Activated T-helper 1 cell treated with anti-CD3 and anti-CD28 coated beads, Interleukin-12 subunit alpha, Interleukin-12 subunit beta, Interleukin-2, Interleukin-4 antibody, amounts not matched to agents 30 ng/mL and 10 ng/mL and 1 ng/mL, durations not matched to agents 14 hours and 24 hours and 36 hours (primary cell): ENCODE measurements at places on chromosomes 7 and 10. TPM values are rescaled to one million over a fixed set of nuclear protein-coding genes. Genes with fewer than 3 reads are reported as not detected.

DNA sequence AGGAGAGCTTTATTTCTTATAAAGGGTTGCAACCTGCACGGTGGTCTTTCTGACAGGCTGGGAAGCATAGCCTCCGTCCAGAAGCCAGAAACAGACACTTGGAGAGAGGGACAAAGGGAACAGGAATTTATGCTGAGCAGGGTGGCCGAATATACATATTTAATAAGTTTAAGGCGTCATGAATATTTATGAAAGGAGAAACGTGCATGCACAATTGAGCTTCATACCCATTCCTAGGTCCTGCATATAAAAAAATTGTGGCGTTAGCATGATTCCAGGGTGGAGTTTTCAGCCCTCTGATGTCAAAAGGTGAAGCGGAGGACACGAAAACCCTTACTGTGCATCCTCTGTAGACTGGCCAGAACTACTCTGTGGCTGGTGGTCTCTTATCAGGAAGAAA lies 10.7 kb downstream of the CCDC126 start:
- H3K4me1 ChIP-seq: peaks cover 8% of the 10 kb centered on the region
- DNase-seq: no peak
- peaks cover 6% of the 10 kb centered on the region for H3K36me3 ChIP-seq
- no peak overlapping the region for H3K27ac ChIP-seq
- H3K4me3 ChIP-seq: no peak overlapping the region
- no peaks in the 10 kb centered on the region for H3K27me3 ChIP-seq

IQUB gene
- total RNA-seq: 0.44 TPM in 1 of 2 replicates, not detected in the other

- DNase-seq: no peak
- no peaks in the 10 kb centered on the region for H3K36me3 ChIP-seq
- no peaks in the 10 kb centered on the region for H3K4me1 ChIP-seq
- peaks cover 3% of the 10 kb centered on the region for H3K27me3 ChIP-seq
Measured at GRCh38 chr7:16200591-16200990, 220.7 kb downstream of the CRPPA start.

PODXL gene
- 0.75 and 1.3 TPM in 2 replicates for total RNA-seq

- H3K36me3 ChIP-seq: peaks cover 4% of the 10 kb centered on the region
- H3K27me3 ChIP-seq: peaks cover 8% of the 10 kb centered on the region
- H3K4me3 ChIP-seq: no peak overlapping the region
- peaks cover 26% of the 10 kb centered on the region for H3K4me1 ChIP-seq
- no peak for DNase-seq
Measured at GRCh38 chr7:54995166-54995565, 23.7 kb upstream of the EGFR start.

- peaks cover 5% of the 10 kb centered on the region for H3K4me1 ChIP-seq
- no peak overlapping the region for H3K4me3 ChIP-seq
- H3K36me3 ChIP-seq: no peaks in the 10 kb centered on the region
- H3K27me3 ChIP-seq: no peaks in the 10 kb centered on the region
- DNase-seq: no peak
- H3K27ac ChIP-seq: no peak overlapping the region
Measured at GRCh38 chr10:75191821-75192568, 18.6 kb upstream of the VDAC2 start.

ABCB4 gene
- total RNA-seq: not detected in 2 replicates

FGFBP3 gene
- 2.5 TPM in 2 replicates for total RNA-seq

- no peaks in the 10 kb centered on the region for H3K36me3 ChIP-seq
- H3K4me3 ChIP-seq: no peak overlapping the region
- DNase-seq: no peak
- peaks cover 1% of the 10 kb centered on the region for H3K27me3 ChIP-seq
- no peaks in the 10 kb centered on the region for H3K4me1 ChIP-seq
- no peak overlapping the region for H3K27ac ChIP-seq
Measured at GRCh38 chr7:145151676-145152075, 315.8 kb upstream of the TPK1 start.

FFAR4 gene
- not detected in 2 replicates for total RNA-seq

DNA sequence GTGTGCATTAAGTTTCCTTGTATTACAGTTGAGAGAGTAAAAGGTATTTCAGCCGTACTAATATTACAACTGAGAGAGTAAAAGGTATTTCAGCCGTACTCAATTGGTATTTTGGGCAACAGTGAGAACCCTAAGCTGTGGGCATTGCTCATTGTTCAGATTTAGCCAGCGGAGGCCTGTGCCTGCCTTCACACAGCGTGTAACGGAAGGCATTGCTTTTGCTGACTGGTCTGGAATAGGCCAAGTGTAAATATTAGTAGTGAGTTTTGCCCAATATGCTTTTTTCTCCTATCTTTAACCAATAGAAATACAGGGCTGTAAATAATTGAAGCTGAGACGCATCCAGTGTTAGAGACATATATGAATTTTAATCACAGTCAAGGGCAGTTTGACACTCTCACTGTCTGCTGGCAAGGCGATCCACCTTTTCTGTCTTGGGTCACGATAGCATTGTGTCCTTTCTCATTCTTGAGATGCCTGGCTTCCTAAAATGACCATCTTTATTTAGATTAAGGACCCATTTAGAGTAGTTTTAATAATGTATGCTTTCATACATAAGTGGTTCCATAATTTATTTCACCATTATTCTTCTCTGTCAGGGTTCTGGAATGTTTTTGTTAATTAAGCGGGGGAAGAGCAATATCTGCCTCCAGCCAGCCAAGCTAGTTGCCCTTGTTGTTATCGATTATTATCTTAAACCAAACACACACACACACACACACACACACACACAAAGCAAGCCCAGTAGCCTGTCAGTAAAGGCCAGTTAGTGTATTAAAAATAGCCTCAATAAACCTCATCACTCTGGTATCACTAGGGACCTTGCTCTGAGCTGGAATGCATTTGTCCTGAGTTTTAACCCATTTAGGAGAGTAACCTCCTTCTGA lies 130.7 kb downstream of the CELF2 start:
- peak overlapping the region; percentile 98 for H3K27ac ChIP-seq
- H3K4me3 ChIP-seq: peak overlapping the region; percentile 82
- no peak for DNase-seq
- no peaks in the 10 kb centered on the region for H3K36me3 ChIP-seq

DNA sequence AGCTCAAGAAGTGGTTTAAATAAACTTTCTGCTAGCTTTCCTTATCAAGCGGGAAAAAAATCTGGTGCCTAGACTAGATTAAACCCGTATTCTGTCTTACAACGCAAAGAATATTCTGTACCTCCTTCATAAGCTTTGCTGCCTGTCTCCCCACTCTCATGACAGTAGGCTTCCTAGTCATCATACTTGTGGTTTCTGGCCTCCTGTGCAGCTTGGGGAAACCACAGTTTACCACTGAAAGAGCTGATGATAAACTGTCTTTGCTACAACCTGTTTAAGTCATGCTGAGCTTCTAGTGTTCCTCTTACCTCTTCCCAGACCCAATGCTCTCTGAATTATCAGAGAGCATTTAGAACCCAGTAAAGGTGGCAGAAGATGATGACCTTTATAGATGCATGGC lies 55.0 kb downstream of the PODXL start:
- DNase-seq: peak; percentile 61
- peaks cover 12% of the 10 kb centered on the region for H3K36me3 ChIP-seq
- no peaks in the 10 kb centered on the region for H3K27me3 ChIP-seq
- H3K27ac ChIP-seq: peak overlapping the region; percentile 28
- H3K4me3 ChIP-seq: no peak overlapping the region

DGKI gene
- 27.3 and 30.2 TPM in 2 replicates for total RNA-seq

GRCh38 chr10:76091926-76092325 lies 660.5 kb downstream of the LRMDA start:
- H3K27me3 ChIP-seq: no peaks in the 10 kb centered on the region
- no peaks in the 10 kb centered on the region for H3K4me1 ChIP-seq
- H3K4me3 ChIP-seq: no peak overlapping the region
- DNase-seq: no peak
- no peak overlapping the region for H3K27ac ChIP-seq

GRCh38 chr7:74475987-74476350 lies 22.3 kb downstream of the GTF2IRD1 start:
- H3K4me1 ChIP-seq: no peaks in the 10 kb centered on the region
- H3K36me3 ChIP-seq: no peaks in the 10 kb centered on the region
- no peak overlapping the region for H3K27ac ChIP-seq
- H3K27me3 ChIP-seq: no peaks in the 10 kb centered on the region

DNA sequence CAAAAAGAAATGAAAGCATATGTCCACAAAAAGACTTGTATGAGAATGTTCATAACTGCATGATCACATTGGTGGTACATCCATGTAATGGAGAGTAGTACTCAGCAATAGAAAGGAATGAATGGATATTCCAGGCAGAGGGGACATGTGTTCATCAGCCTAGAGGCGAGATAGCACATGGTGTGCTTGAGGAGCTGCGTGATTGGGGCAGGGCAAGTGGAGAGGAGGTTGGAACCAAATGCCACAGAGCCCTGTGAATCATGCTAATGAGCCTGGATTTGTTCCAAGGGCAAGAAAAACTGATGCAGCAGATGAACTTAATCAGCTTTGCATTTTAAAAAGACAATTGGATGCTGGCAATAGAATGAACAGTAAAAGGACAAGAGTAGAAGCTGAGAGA lies 73.3 kb downstream of the C10orf90 start:
- no peak for DNase-seq
- H3K4me1 ChIP-seq: no peaks in the 10 kb centered on the region
- no peaks in the 10 kb centered on the region for H3K27me3 ChIP-seq
- no peak overlapping the region for H3K4me3 ChIP-seq

ITPRID1 gene
- not detected in 2 replicates for total RNA-seq

DNA sequence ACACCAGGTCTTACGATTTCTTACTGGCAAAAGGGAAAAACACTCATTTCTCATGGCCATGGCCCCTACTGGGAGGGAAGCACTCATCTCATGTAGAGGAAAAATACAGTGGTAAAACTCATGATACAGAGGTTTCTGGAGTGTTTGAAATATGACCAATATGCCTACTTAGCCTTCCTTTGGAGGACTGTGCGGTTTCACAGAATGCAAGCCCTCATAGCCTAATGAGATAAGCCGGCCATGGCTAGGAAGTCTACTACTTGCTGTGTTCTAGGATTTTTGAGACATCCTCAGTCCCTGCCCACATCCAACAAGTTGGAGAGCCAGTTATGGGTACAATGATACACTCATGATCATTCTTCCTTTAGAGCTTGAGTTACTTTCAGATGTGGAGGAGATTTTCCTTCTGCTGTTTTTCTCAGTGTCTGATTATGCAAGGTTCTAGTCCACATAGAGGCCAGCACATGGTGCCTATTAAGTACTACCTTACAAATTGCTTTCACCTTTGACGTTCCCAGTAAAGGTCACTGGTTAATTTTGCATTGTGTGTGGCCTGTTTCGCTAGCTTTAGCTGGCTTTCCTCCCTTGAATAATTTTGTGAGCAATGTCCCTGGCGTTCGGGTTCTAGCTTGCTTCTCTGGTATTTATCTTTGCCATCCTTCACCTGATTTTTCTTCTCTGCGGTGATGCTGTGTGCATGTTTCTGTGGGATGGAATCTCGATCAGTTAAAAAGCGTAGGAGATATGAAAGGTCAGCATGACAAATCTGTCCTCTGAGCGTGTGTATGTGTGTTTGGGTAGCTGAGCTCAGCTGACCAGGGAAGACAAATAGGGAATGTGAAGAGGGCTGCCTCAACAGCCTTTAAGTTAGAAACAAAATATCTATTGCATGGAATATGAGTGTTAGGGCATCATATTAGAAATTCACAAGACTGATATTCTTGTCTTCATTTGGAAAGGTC lies 295.4 kb downstream of the LRMDA start:
- no peaks in the 10 kb centered on the region for H3K27me3 ChIP-seq
- H3K27ac ChIP-seq: no peak overlapping the region
- H3K4me3 ChIP-seq: no peak overlapping the region
- no peak for DNase-seq

GRCh38 chr10:83012866-83013265 lies 1126.4 kb upstream of the GHITM start:
- H3K4me1 ChIP-seq: no peaks in the 10 kb centered on the region
- no peak overlapping the region for H3K27ac ChIP-seq
- no peaks in the 10 kb centered on the region for H3K36me3 ChIP-seq

DNA sequence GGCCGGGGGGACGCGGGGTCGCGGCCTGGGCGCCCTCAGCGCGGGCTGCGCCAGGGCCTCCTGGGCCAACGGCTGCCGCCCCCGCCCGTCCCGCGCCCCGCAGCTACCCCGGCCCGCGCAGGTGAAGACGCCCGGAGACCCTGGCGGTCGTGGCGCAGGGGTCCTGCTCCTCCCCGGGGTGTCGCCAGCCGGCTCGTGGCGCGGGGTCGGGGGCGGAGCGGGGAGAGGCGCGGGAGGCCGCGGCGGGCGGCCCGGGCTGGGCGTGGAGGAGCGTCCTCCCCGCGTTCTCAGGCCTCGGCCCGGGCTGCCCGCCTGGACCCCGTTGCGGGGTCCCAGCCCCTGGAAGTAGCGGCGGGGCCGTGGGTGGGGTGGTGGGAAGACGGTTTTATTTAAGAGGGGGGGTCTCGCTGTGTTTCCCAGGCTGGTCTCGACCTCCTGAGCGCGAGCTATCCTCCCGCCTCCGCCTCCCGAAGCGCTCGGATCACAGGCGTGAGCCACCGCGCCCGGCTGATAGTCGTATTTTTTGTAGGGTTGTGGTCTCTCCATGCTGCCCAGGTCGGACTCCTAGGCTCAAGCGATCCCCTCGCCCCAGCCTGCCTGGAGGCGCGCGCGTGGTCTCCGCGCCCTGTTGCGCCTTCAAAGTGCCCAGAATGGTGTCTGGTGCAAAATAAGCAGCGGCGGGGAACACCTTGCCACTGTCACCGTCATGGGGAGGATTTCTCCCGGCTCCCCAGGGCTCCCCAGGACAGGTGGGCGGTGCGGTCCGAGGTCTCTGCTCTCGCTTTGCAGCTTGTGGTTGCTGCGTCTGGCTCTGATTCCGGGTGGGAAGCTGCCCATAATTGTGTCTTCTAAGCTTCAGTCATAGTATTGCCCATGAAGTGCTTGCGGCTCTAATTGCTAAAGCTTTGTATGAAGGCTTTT lies 15.3 kb upstream of the SUN1 start:
- peak overlapping the region; percentile 96 for H3K4me3 ChIP-seq
- peak; percentile 17 for DNase-seq
- H3K36me3 ChIP-seq: peaks cover 18% of the 10 kb centered on the region
- peaks cover 52% of the 10 kb centered on the region for H3K4me1 ChIP-seq
- H3K27me3 ChIP-seq: peaks cover 17% of the 10 kb centered on the region
- peak overlapping the region; percentile 86 for H3K27ac ChIP-seq

DNA sequence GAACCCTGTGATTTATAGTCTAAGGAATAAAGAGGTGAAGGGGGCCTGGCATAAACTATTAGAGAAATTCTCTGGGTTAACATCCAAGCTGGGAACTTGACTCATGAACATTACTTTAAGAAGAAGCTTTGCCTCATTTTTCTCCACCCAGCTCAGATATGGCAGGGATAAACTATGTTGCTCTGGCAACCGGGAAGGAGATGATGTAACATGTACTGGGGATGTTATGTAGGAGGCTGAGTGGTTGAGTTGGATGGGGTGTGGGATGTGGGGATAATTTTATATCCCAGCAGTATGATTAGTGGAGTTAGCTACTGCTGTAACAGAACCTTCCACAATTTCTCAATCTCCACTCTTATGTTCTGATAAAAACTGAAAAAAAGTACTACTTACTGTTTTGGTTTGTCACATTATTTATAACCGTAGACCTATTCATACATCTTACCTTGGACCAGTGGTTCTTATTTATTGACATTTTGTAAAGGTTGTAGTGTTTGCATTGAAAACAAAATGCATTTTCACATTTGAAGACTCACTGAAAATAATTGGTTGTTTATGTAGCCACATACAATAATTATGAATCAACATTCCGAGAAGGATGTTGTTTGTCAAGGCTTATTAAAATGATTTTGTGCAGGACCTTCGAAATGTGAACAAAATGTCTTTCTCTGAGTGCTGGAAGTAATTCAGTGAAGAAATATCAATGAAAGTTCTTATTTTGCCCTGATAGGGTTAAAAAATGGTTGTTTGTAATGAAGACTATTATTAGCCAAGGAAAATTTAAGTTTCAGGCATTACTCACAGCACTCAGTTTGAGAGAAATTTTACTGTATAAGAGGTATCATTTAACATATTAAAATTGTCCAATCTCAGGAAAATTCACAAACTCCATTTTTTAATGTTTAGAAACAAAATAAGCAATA lies 1.3 kb downstream of the OR2F2 start:
- no peak overlapping the region for H3K27ac ChIP-seq
- H3K27me3 ChIP-seq: peaks cover 4% of the 10 kb centered on the region
- H3K4me3 ChIP-seq: no peak overlapping the region
